ENCODE measurements at places on chromosomes 12 and 14.
A peak's percentile ranks its signal among the peaks of the same experiment; 100 is the strongest.

DNA sequence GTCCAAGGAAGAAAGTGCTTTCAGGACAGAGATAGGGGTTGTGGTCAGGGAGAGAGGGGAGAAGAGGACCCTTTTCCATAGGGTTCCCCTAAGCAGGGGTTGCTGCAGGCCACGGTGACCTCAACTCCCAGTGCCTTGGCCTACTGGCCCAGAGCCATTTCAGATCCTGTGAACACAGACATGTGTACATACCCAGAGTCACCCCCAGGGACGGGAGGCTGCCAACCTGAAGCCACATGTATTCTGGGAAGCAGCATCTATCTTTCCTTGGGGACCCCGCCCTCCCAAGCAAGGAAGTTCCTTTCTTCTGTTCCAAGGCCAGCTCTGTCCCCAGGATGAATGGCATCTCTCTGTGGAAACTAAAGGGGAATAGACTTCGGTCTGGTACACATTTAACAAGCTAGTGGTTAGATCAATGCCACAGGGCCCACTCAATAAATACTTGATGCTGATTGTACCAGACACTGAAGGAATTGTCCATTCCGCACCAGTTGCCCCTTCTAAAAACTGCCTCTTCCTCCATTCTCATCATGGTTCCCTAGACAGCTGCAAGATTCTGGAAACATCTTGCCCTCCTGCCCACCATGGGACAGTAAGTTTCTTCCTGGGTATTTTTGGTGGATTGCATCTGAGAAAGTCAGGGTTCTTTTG is 25.2 kb upstream of the DGLUCY start:
- DNase-seq, result no peak

- peak; percentile 23 for DNase-seq
These were observed 26.9 kb downstream of the ZFC3H1 start for GRCh38 chr12:71636704-71637115.

DNA sequence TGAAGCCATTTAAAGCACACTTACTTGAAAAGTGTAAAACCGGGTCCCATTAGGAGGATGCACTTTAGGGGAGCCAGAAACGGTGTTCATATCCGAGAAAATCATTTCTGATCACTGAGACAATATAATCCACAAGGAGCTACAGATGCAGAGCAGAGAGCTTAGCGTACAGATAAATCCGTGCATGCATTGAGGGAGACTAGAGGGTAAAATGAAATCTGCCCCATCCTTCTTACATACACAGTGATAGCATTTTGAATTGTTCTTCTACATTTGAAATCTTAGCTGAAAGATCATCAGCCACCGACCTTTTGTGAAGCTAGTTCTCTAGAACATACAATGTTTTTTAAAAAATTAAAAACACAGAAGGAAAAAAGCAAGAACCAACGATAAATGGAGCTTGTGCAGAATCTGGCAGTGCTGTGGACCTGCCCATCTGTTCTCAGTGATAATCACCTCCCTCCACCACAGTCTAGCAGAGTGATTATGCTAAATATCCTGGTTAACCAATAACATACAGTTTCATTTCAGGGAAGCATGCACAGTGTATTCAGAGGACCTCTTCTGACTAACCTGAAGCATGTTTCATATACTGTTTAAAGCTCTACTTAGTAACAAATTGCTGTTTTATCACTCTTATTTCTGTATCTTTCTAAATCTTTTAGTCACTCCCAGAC is 161.1 kb downstream of the PPFIA2 start:
- DNase-seq, result no peak

DNA sequence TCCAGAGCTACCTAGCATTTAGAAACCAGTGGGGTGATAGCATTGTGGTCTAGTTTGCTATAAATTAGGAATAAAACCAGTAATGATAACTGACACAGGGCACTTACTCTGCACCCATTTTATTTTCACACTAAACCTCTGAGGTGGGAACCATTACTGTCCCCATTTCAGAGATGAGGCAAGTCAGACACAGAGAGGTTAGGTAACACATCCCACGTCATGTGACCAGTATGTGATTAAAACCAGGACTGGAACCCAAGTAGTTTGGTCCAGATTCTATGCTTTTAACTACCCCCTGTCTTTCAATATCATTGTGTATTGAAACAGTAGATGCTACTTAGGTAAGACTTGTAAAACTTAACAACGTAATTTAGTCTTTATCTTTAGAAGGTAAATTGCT is 110.2 kb downstream of the PLXNC1 start:
- DNase-seq, result no peak
